ENCODE measurements at places on chromosomes 11 and 22.

- no peak for DNase-seq
Observed at GRCh38 chr11:46557684-46558151, 36.1 kb downstream of the AMBRA1 start.

GRCh38 chr11:121110871-121111724 lies 10.1 kb downstream of the TECTA start:
- no peak for DNase-seq

- DNase-seq: no peak
Observed at GRCh38 chr22:48780597-48781277, 1046.9 kb downstream of the BRD1 start.

DNA sequence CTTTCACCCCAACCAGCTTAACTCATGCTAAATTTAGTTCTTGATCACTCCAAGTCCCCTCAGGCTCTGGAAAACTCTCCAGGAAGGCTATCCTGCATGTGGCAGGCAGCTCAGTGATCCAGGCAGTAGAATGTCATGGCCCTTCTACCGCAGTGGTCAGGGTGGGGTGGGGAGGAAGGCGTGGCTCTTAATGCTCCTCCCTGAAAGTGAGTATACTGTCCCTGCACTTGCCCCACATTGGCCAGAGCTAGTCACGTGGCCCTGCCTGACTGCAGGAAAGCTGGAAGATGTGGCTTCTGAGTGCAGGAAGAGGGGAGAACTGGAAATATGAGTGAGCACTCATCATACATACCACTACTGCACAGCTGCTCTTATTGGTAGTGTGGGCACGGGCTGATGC lies 102.1 kb downstream of the GRAMD1B start:
- no peak for DNase-seq

GRCh38 chr11:64060861-64061444 lies 25.2 kb downstream of the FLRT1 start:
- DNase-seq: peak; percentile 19

DNA sequence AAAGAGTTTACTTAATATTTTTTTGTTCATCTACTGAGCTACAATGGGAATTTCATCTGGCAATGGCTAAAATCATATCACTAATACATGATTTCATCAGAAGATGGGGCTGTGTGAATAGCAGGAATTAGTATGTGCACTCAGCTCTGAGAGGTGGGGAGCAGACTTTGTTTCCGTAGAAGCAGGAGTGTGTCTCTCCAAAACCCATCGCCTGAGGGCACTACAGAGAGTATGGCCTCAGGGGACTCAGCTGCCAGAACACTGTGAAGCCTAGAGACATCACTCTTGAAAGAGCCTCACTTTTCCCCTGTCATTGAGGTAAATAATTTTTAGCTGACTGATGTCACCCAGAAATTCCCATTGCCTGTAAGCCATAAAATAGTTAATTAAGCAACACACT lies 261.4 kb upstream of the ISX start:
- DNase-seq: no peak

- no peak for DNase-seq
Observed at GRCh38 chr22:19882446-19883381, 28.0 kb upstream of the GNB1L start.

DNA sequence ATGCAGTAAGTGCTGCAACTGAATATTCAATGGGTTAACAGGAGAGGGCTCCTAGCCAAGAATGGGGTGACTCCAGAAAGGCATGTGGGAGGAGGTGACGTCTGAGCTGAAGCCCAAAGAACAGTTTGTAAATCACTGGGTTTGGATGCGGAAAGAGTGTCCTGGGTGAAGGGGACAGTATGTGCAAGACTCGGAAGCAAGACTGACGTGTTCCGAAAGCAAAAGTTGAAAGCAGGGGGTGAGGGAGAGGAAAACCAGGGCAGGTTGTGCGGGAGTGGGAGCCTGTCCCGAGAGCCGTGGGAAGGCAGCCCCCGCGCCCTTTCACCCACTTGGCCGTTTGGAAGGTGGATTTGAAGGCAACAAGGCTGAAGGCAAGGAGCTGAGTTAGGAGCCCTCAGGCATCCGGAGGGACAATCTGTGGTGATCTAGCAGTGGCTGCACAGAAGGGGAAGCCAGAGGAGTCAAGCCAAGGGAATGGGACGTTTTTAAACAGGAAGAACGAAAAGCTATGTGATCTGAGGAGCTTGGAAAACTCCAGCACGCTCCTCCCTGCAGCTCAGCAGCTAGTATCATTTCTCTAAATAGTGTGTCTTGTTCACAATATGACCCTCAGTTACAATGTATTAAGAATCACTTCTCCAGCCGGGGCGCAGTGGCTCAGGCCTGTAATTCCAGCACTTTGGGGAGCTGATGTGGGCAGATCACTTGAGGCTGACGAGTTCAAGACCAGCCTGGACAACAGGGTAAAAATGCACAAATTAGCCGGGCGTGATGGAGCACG lies 7.7 kb downstream of the SLC25A18 start:
- no peak for DNase-seq

GRCh38 chr11:34514597-34514996 lies 1.0 kb upstream of the ELF5 start:
- DNase-seq: no peak

DNA sequence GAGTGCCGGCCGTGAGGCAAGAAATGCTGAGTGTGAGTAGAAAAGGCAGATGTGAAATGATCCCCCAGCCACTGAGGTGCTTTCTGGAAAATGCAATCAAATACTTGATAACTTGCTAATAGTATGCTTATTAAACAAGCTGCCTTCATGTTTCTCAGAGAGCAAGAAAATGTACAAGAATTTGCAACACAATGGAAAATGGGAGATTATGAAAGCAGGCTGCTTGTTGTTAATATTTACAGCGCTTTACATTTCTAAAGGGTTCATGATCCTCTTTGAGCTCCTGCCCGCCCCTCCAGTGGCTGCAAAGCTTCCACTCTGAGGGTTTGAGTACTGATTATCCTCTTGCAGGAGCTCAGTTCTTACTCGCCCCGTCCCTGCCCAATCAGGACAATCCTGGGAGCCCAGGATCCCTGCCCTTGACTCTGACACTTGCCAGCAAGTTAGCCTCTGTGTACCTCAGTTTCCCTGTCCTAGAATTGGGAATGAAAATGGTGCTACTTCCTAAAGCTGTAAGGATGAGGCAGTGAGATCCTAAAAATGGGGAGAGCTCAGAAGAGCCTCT lies 645.1 kb downstream of the TBC1D22A start:
- no peak for DNase-seq

- DNase-seq: no peak
Observed at GRCh38 chr11:23490557-23491235, 630.4 kb upstream of the CCDC179 start.

DNA sequence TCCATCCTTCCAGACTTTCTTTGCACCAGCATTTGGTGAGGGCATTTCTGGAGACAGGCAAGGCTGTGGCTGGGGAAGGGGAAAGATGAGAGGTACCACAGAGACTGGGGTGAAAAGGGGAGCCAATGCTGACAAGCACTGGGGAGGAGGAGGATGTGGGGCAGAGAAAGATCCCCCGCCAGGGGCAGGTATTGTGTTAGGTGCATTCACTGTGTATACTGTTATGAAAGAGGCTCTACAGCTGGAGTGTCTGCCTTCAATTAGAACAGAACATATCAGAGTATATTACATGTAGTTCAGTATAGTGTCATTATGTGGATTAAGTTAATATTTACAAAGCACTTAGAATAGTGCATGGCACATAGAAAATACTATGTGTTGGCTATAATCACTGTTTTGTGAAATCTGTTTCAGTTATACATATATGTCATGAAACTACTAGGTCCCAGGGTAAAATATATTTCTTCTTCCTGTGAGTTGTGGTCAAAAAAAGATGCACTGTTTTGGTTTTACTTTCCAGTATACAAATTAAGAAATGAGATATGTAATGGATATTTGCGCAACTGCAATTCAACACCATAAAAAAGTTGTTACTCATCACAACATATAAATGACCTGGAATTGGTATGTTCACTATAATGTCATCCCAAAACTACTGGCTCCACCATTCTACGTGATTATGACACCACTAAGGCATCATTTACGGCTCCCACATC lies 8.4 kb downstream of the MSANTD2 start:
- DNase-seq: no peak

GRCh38 chr22:17944256-17944655 lies 80.1 kb downstream of the MICAL3 start:
- DNase-seq: no peak

DNA sequence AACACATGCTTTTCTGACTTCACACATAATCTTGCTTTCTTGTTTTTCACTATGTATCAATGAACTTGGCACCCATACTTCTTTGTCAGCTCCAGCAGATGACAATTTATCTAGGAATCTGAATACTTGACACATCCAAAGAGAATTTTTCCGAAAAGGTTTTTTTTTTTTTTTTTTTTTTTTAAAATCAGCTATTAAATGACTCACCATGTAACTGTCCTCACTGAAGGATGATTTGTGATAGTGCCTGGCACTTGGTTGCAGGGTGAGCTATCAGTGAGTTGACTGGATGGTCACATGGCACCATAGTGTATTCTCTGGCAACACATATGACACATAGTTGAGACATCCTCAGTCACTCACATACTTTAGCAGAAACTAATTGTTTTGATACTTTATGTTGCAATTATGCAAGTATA lies 133.4 kb upstream of the E2F8 start:
- DNase-seq: no peak
